ENCODE measurements at places on chromosomes 13 and 19. TPM values are rescaled to one million over a fixed set of nuclear protein-coding genes. Genes with fewer than 3 reads are reported as not detected.

DNA sequence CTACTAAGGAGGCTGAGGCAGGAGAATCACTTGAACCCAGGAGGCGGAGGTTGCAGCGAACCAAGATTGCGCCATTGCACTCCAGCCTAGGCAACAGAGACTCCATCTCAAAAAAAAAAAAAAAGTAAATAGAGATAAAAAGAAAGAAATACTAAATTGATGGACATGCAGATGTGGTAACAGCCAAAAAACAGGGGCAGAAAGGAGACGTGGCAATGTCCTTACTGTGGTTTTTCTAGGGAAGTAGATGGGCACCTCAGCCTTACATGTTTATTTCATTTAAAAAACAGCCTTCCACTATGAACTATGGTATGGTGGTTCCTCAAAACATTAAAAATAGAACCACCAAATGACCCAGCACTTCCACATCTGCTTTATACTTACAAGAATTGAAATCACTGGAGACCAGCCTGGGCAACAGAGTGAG is 6.5 kb upstream of the EIF3G start:
- H3K27me3 ChIP-seq = no peaks in the 10 kb centered on the region
- DNase-seq = no peak
- peaks cover 12% of the 10 kb centered on the region for H3K36me3 ChIP-seq
- no peak overlapping the region for H3K27ac ChIP-seq
- no peaks in the 10 kb centered on the region for H3K4me1 ChIP-seq

The TEAD2 gene
- total RNA-seq = not detected

The ZNF486 gene
- 3.7 TPM for total RNA-seq

- peak overlapping the region; percentile 76 for H3K4me3 ChIP-seq
- peaks cover 20% of the 10 kb centered on the region for H3K4me1 ChIP-seq
These were observed 7.3 kb upstream of the DGKH start for GRCh38 chr13:42041011-42041683.

DNA sequence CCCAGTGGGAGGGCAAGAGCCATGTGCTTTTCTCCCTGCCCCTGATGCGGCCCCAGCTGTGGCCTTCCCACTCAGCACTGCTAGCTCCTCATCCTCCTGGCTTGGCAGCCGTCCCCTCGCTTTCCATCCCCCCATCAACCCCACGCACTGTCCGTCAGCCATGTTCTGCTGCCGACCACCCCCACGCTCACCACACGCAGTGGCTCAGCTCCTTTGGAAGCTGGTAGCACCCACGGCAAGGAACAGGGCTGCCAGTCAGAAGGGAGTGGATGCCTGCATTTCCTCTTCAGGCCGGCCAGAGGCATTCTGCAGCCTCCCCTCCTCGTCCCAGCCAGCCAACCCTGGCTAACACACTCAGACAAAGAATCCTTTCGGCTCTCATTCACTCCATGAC is 6.3 kb downstream of the CALM3 start:
- no peak for DNase-seq
- peaks cover 50% of the 10 kb centered on the region for H3K4me1 ChIP-seq
- H3K4me3 ChIP-seq = no peak overlapping the region
- no peaks in the 10 kb centered on the region for H3K27me3 ChIP-seq

The LGI4 gene
- total RNA-seq = 0.64 TPM

The TRPC4 gene
- not detected for total RNA-seq

The CGB8 gene
- not detected for total RNA-seq

- H3K27me3 ChIP-seq = no peaks in the 10 kb centered on the region
- DNase-seq = no peak
- no peak overlapping the region for H3K4me3 ChIP-seq
- no peak overlapping the region for H3K27ac ChIP-seq
- H3K4me1 ChIP-seq = peaks cover 22% of the 10 kb centered on the region
These were observed 2.8 kb upstream of the USF2 start for GRCh38 chr19:35265900-35266519.

GRCh38 chr19:30064771-30065494 is 122.9 kb downstream of the URI1 start:
- no peak overlapping the region for H3K4me3 ChIP-seq
- no peak overlapping the region for H3K27ac ChIP-seq
- H3K4me1 ChIP-seq = no peaks in the 10 kb centered on the region
- no peak for DNase-seq

GRCh38 chr19:29855741-29856500 is 44.1 kb downstream of the CCNE1 start:
- no peaks in the 10 kb centered on the region for H3K4me1 ChIP-seq
- H3K27me3 ChIP-seq = no peaks in the 10 kb centered on the region
- no peak overlapping the region for H3K4me3 ChIP-seq
- no peak overlapping the region for H3K27ac ChIP-seq
- no peak for DNase-seq

DNA sequence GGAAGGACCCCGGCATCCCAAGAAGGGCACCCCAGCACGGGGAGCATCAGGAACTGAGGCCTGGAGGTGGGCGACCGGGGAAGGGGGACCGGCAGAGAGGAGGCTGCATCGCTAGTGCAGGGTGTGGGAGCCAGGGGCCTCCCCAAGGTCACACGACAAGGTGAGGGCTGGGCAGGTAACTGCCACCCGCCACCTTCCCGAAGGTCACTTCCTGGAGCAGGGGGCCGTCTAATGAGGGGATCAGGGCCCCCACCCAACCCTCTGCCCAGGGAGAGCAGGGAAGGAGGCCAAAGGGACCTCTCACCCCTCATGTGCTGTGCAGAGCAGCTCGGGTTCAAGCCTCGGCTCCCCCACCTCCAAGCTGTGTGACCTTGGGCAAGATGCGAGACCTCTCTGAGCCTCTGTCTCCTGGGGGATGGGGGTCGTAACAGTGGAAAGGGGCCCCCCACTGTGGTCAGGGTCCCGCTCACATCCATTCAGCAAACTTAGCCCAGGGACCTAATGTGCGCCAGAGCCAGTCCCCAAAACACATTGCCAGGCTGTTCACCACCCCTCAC is 6.0 kb downstream of the ZBTB7A start:
- H3K36me3 ChIP-seq = peaks cover 10% of the 10 kb centered on the region
- no peak overlapping the region for H3K4me3 ChIP-seq
- peak overlapping the region; percentile 74 for H3K27ac ChIP-seq
- no peak for DNase-seq
- H3K27me3 ChIP-seq = no peaks in the 10 kb centered on the region

The PRR36 gene
- total RNA-seq = 0.12 TPM

DNA sequence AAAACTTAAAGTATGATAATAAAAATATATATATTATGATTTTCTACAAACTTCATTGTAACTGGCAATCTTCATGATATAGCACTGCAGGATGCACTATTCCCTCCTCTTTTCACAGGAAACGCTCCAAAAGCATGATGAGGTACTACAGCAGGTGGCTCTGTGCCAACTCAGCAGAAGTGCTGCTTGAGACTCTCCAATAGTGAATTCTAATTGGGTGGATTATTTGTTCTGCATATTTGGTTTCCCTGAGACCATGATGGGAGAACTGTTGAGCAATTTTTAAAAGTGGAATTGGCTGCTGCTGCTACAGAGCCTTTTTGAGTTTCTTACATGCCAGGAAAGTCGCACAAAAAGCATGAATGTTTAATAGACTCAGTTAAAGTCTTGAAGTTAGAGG is 1782.4 kb upstream of the PCDH20 start:
- no peak for DNase-seq
- H3K4me1 ChIP-seq = no peaks in the 10 kb centered on the region
- H3K27me3 ChIP-seq = no peaks in the 10 kb centered on the region
- H3K4me3 ChIP-seq = no peak overlapping the region
- no peak overlapping the region for H3K27ac ChIP-seq

- no peaks in the 10 kb centered on the region for H3K4me1 ChIP-seq
- H3K36me3 ChIP-seq = no peaks in the 10 kb centered on the region
- H3K27me3 ChIP-seq = no peaks in the 10 kb centered on the region
- H3K27ac ChIP-seq = no peak overlapping the region
These were observed 166.9 kb downstream of the GPC5 start for GRCh38 chr13:91565296-91565695.

The C19orf18 gene
- total RNA-seq = 1.6 TPM

Measured in CD4-positive, CD25-positive, alpha-beta regulatory T cell (primary cell).